ENCODE measurements at places on chromosomes 3 and 15.

GRCh38 chr15:85625856-85626255, 168.9 kb downstream of the KLHL25 start:
- DNase-seq, result no peak

GRCh38 chr3:88957711-88958439, 149.5 kb upstream of the EPHA3 start:
- DNase-seq, result no peak

DNA sequence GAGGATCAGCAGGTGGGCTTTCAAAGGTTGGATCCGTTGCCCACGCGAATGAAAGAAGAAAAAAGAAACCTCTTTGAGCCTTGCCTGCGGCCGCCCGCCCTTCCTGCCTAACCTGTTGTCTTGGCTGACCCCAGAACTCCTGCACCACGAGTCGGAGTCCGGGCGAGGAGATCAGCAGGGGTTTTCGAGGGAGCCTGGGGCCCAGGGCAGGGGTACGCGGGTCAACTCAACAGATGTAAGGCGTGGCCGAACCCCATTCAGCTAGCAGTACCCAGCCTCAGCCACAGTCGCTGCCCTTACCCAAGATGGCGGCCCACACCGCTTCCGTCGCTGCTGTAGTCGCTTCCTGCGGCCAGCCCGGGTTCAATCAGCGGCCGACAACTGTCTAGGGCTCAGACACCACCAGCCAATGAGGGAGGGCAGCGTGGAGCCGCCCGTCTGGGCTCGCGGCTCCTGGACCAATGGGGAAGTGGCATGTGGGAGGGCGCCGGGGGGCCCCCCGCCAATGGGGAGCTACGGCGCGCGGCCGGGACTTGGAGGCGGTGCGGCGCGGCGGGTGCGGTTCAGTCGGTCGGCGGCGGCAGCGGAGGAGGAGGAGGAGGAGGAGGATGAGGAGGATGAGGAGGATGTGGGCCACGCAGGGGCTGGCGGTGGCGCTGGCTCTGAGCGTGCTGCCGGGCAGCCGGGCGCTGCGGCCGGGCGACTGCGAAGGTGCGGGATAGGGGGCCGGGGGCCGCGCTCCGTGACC, at the start of gene MANF:
TSS of gene MANF (plus strand) at position 566 of the 748 bp plus-strand sequence. CDS start at position 618, 52 bp downstream.
- DNase-seq, result peak; percentile 95

DNA sequence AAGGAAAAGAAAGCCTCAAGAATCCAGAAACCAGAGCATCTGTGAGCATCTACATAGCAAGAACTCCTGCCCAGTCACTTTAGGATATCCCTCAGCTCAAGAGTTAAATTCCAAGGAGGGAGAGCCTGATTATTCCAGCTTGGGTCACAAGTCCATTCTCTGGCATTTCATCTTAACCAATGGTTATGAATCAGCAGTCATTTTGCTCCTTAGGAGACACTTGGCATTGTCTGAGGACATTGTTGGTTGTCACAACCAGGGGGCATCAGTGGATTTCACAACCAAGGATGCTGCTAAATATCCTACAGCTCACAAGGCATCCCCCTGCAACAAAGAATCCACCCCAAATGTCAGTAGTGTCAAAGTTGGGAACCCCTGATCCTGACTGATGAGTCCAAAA, 51.0 kb upstream of the LMCD1 start:
- peak; percentile 11 for DNase-seq

DNA sequence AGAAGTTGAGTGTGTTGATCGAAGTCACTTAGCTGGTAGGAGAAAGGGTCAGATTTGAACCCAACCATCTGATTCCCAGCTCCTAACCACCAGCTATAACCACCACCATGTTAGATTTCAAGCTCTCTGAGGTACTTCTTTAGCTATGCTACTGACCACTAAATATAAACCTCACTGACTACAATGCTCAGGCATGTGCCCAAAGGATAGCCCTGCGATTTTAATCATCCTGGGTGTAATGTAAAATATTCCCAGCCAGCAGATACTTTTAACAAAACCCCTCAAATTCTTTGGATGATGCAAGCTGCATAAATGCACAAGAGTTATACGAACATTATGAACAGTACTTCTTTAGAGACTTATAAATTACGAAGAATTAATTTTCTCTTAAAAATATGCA, 115.2 kb upstream of the TSC22D2 start:
- no peak for DNase-seq

DNA sequence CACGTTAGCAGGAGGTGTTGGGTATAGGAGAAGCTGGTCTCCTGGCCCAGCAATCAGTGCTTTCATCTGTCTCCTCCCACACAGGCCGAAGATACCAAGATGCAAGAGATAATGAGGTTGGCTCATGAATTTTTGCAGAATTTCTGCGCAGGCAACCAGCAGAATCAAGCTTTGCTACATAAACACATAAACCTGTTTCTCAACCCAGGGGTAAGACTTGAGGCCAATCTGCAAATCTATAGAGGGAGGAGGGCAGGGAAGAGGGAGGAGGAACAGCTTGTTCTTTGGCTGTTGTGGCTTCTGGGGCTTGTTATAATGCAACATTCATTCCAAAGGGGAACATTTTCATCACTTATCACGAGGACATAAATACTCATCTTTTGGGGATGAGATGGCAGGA, 195.3 kb downstream of the ITPR1 start:
- no peak for DNase-seq

GRCh38 chr15:25883463-25884259, 20.5 kb upstream of the ATP10A start:
- DNase-seq, result peak; percentile 97

- DNase-seq, result no peak
These were observed 751.9 kb downstream of the ROBO1 start for GRCh38 chr3:79015854-79016253.

- no peak for DNase-seq
These were observed 61.8 kb downstream of the RUBCN start for GRCh38 chr3:197674741-197675562.

DNA sequence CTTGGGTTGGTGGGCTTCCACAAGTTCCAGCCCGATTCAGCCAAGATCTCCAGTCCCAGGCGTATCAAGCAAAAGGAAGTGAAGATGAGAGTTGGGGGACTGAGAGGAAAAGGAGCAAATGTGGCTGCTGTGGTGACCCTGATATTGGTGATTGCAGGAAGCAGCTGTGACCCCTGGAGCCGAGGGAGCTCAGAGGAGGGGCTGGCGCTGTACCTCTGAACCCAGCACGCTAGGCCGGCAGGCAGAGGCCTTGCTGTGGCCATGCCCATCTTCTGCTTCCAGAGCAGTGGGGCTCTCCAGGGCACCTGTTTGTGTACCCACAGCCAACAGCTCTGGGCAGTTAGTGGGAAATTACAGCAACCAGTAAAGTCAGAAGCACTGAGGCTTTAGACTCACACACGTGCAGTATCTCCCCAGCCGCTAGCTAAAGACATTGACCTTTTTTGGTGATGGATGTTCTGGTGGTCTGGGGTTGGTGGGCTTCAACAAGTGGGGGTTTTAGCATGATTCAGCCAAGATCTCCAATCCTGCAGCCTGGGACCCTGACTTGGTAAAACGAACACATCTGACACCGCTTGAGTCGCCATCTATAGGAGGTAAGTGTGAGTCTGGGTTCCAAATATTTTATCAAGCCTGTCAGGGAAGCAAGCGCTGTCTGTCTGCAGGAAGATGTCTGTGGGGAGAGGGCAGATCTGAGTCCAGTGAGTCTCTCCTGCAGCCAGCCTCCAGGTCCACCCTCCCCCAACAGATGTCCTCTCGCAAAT, 33.1 kb downstream of the TM2D3 start:
- DNase-seq, result no peak

DNA sequence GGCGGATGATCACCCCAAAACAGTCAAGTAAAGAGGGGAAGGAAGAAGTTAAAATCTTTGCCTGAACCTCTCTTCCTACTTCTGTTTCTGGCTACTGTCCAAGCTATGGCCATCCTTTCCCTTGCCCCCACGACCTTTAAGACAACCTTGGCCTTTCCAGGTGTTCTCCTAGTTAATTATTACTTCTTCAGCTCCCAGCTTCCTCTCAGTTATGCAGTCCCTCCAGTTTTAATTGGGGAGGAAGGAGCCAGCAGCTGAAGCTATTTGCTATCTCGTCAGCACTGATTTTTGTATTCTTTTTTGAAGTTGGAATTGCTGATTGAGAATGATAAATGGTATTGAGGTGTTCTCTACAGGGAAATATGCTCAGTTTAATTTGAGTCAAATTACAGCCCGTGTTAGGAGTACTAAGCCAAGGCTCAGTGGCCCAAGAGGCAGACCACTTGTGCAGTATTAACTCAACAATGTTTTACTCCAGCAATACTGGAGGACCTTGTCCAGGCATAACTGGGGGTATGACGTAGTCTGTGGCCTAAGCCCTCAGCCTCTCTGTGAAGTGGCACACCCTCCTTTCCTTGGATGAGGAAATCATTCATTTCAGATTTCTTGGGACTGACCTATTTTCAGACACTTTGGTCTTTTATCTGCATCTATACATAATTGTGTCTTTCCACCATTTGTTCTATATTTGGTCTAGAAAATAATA, 336.9 kb downstream of the SLC9A9 start:
- no peak for DNase-seq

GRCh38 chr3:64270142-64270865, 45.0 kb upstream of the PRICKLE2 start:
- DNase-seq, result no peak

DNA sequence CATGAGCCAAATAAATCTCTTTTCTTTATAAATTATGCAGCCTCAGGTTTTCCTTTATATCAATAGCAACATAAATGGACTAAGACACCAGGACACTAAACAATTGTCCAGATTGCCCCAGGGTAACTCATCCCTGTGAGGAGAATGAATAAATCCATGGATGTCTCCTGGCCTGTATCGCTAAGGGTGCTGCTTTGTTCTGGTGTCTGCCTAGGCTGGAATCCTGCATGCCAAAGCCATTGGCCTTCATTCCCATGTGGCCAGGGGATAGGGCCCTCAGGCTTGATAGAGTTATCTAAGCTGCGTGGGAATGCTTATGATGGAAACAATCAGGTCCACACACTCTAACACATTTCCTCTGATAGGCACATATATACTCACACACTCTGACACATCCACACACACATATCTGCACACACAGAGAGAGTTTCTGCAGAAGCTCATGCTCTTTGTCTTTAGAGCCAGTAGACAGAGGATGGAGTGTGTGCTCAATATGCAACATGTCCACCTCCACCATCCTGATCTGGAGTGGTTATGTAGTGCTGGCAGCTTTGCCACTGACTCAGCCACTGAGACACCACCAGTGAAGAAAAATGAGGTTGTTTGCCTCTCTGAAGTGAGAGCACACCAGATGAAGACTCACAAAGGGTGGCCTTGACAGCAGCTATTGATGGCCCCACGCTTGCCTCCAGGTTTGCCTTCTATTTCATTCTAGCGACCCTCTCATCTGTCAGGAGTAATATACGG, 24.0 kb upstream of the DGKG start:
- DNase-seq, result no peak

- no peak for DNase-seq
These were observed 10.5 kb upstream of the VGLL4 start for GRCh38 chr3:11654166-11654565.

- no peak for DNase-seq
These were observed 88.4 kb upstream of the TLE3 start for GRCh38 chr15:70186152-70186551.

DNA sequence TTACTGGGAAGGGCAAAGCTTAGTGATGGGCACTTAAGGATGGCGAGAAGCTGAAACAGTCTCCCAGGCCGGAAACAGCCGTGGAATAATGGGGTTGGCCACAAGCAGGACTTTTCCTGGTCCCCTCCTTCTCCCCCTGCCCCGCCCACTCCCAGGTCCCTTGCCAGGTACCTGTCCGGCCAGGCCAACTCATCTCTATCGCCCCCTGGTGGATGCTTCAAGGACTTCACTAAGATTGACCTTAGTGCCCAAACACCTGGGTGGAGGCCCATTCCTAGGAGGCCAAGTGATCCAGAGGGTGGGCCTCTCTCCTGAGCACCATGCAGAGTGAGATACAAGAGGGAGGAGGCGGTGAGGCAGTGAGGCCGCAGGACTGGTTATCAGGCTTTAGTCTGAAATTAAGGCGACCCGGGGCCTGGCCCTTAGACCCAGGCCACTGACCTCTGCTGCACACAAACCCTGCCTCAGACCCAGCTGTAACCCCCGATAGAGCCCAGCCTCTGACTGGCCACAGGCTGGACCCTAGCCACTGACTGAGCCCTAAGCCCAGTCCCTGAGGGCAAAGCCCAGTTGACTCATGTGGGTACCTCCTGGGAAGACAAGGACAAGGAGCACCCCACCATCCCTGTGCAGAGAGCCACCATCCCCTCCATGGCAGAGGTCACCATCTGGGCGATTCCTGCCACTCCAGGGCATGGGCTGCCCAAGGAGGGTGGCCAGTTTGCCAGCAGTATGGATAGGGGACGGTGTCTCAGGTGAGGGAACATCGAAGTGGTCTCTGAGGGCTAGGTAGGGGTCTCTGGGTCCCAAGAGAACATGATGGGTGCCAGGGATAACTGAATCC, 37.6 kb downstream of the VIPR1 start:
- peak; percentile 36 for DNase-seq

GRCh38 chr15:70741107-70741531, 22.2 kb downstream of the UACA start:
- no peak for DNase-seq

DNA sequence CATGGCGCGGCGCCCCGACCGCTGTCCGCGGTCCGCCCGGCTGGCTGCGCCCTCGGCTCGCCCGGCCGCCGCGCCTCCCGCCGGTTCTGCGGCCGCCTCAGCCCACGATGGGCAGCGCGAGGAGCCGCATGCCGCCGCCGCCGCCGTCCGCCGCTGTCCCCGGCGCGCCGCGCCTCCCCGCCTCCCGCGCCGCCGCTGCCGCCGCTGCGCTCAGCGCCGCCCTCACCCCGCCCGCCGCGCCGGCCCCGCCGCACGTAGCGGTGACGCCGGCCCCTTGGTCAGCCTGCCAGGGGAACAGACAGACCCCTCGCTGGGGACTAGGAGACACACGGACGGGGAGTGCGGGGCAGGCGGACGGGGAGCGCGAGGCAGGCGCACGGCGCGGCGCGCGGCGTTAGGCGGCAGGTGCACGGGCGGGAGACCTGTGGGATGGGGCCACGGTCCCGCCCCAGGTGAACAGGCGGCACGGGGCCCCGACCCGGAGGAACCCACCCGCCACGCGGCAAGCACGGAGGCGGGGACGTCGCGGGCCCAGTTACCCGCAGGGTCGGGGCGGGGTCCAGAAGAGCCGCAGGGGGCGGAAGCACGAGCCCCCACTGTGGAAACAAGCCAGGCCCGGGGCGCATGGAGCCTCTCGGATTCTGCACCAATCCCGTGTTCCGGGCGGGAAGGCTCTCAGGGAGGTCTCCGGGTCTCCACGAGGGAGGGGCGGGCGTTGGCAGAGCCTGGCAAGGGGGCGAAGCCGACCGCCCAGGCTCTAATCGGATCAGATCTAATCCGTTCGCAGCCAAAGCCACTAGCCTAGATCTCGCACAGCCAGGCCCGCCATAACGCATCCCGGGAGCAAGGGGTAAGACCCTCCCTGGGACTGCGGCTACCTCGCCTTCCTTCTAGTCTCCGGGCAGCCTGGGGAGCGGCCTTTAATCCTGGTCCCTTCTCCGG, at the start of gene CSPG5:
TSS of gene CSPG5 (minus strand) at position 175 of the 942 bp plus-strand sequence. CDS start at position 3, 172 bp downstream.
- DNase-seq, result peak; percentile 12

DNA sequence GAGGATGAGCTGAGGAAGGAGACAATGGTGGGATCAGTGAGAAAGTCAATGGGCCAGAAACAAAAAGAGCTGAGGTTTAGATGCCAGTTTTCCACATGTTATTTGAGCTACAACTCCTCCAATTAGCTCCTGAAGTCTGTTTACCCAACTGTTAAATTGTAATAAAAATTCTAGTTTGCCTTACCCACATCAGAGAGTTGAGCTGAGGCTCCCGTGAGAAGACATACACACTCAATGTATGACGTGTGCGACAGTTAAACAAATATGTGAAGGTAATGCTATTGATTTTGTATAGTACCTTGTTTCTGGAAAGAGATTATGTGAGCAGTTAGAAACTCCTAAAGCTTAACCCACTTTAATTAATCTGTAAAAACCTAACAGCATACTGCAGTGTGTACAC, 318.1 kb upstream of the GRM7 start:
- no peak for DNase-seq

GRCh38 chr15:75739791-75740190, 27.1 kb upstream of the CSPG4 start:
- DNase-seq, result no peak

Data from ACHN (cell line).